ENCODE measurements at places on chromosomes 7 and 10.

DNA sequence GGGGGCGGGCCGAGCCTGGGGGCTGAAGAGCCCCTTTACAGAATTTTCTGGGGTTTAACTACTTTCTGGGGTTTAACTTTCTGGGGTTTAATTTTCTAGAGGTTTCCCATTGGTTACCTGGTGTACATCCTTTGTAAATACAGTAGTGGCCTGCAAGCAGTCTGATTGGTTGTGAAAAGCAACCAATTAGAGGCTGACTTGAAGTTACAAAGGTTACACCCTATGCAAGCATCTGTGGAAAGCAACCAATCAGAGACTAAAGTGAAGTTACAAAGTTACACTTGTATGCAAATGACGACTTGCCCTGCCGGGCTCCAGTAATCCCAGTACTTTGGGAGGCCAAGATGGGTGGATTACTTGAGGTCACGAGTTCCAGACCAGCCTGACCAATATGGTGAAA lies 27.4 kb downstream of the GTF2I start:
- DNase-seq, result no peak

DNA sequence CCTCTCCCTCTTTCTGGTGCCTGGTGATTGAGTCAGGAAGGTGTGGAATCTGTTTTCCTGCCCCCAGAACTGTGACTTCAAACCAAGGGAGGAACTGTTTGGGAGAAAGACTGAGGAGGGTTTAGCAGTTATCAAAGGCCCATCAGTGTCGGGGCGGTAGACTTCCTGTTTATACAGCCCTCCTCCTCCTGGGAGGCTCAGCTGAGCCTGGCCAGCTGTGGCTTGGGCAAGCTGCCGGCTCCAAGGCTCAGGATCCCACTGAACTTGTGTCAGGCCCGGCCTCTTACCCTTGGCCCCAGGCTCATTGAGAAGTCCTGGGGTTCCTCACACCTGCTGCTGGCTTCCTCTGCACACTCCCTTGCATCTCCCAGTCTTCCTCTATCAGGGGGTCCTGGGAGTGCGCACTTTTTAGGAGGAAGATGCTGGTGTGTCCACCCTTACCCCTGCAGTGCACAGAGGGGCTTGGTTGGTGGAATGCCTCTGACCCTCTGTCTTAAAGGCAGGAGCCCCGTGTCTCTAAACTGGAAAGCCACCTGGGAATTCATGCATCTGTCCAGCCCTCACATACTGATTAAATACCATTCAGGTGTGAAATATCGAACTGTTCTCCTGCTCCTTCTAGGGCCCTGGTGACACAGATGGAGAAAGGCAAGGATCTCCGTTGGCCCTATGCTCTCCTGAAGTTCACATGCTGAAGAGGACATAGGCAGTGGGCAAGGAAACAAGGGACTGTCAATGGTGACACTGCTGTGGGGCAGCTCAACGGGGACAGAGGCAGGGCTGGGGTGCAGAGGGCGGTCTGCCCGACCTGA lies 32.4 kb downstream of the CXCL12 start:
- no peak for DNase-seq

DNA sequence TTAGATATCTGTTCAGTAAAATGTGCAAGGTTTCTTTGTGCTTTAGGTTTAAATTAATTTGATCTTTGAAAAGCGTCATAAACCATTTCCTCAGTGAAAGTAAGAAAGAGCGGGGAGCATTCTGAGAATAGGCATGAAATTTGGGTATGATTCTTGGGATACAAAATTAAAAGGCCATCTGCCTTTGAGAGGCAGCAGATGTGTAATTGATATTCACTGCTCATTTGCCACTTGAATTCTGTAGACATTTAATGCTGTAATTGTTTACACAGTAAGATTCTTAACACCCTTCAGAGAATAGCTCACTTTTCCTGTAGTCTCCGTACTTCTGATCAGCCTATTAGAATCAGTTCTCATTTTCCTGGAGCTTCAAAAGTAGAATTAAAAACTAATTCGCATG lies 18.7 kb downstream of the FRMD4A start:
- DNase-seq, result no peak

DNA sequence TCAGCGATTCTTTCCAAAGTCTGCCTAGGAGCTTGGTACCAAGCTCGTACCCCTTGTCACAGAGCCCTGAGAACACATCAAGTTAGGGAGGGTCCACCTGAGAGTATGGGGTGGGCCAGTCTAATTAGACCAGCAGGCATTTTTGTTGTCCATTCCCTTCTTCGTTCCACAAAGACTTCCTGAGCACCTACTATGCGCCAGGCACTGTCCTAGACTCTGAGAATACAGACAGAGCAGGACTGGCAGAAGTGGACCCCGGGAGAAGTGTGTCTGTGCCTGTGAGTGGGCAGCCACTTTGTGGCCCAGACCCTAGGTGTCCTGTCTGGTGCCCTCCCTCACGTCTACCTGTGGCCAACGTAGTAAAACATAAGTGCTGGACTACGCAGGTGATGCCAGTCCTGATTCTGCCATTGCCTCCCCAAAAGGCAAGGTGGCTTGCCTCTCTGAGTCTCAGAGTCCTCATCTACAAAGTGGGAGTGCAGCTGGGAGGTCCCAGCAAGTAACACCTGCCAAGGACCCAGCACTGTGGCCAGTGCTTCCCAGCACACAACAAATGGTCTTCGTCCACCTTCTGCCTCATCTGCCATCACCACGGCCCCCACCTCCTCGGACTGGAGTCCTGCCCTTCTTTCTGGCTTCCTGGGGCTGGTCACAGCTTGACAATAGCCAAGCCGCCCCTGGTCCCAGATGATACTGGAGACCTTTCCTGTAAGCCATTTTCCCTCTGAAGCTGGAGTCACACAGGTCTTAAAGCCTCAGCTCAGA lies 54.3 kb upstream of the DUSP5 start:
- DNase-seq, result no peak

GRCh38 chr10:94902080-94902479 lies 36.4 kb upstream of the CYP2C9 start:
- DNase-seq, result no peak

- DNase-seq, result no peak
These were observed 4.7 kb downstream of the TMEM120A start for GRCh38 chr7:75989500-75990388.

- DNase-seq, result no peak
These were observed 9.6 kb downstream of the CAPZA2 start for GRCh38 chr7:116872026-116872425.

DNA sequence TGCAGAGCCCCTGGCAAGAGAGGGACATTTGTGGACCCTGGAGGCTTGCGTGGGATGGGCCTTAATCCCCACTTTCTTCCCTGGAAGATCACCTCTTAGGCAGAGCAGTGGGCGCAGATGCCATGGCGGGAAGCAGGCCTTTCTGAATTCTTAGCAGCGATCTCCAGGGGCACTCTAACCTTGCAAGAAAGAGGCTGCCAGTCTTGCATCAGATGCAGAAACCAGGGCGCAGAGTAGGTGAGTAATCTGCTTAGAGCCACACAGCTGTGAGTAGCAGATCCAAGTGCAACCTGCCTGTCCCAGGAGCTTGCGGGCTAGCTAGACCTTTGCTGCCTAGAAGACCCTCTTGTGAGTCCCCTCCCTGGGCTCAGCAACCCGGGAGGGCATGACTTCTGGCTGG lies 40.0 kb downstream of the KCTD7 start:
- DNase-seq, result no peak

- DNase-seq, result peak; percentile 78
These were observed 32.2 kb upstream of the TMEM72 start for GRCh38 chr10:44878706-44879530.

DNA sequence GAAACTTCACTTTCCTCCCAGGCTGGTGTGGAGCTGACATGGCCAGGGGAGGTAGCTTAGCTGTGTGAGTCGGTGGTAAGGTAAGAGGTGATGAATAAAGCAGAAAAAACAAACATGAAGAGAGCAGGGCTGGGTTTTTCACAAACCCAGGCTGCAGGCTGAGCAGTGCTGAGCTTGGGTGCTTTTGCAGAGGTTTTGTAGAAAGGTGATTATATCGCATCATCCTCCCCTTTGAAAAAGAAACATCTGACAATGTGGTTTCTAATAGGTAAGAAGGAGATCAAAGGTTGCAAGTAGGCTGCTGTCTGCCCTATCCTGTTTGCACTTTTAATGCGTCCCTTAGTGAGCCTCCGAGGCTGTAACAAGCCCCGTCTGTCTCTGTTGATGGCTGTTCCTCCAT lies 69.6 kb upstream of the GRM8 start:
- no peak for DNase-seq

DNA sequence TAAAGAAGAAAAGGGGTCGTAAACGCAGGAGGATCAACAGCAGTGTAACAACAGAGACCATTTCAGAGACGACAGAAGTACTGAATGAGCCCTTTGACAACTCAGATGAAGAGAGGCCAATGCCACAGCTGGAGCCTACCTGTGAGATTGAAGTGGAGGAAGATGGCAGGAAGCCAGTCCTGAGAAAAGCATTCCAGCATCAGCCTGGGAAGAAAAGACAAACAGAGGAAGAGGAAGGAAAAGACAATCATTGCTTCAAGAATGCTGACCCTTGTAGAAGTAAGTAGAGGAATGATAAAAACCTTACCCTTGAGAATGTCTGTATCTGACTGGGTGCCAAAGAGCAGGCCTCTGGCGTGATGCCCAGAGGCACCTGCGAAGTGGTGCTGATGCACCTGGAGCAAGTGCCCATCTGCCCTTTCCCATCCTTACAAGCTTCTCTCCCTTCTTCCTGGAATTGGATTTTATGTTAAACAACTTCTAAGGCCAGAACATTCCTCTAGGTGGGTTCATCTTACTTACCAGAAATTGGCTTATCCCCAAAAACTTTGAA lies 86.4 kb upstream of the SAMD8 start:
- no peak for DNase-seq

GRCh38 chr10:100019787-100020141 lies 10.0 kb upstream of the DNMBP start:
- DNase-seq, result no peak

DNA sequence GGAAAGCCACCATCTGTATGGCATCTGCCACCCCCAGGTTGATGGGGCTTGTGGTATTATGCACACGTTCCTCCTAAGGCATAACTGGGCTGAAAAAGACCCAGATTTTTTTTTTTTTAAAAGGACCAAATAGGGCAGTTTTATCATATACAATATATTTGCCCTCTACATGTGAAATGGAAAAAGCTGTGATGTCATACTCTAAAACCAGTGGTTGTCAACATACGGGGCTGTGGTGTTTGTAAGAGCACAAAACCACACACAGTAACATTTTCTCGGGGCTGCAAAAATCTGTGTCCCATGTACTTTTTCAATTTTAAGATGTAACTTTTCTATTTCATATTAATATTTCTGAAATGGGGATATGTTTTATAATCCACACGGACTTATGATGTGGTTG lies 34.9 kb downstream of the FAM171A1 start:
- no peak for DNase-seq

DNA sequence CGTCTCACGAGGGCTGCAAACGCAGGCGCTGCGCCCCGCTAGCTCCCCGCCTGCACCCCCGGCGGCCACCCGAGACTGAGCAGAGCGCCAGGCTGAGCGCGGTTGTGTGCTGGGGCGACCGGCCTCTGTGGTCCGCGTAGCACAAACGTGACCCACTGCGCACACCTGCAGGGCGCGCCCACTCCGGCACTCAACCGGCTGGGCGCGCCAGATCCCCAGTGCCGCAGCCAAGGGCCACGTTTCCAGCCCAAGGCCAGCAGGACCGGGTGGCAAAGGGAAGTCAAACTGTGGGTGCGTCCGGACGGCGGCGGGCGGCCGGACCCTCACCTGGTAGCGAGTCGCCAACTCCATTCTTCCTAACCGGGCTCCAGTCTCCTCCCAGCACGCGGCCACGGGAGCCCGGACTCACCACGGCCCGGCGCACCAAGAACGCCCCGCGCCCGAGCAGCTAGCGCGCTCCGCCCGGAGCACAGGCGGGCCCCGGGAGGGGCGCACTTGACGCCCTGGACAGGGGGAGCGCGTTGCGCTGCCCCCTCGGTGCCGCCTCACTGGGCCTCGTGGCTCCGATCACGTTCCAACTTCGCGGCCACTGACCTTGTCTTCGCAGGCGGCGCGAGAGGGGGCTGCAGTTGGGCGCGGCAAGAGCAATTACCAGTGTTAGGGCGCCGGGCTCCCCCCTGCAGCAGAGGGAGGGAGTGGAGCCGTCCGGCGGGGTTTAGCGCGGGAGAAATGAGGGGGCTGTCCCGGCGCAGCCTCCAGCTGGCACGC lies at the start of gene CDCA7L:
Gene CDCA7L (minus strand): TSS at position 446 of the 768 bp plus-strand sequence. CDS start 95 bp downstream, at position 351.
- peak; percentile 80 for DNase-seq
